ENCODE measurements at places on chromosomes 3 and 15. TPM values are rescaled to one million over a fixed set of nuclear protein-coding genes. Genes with fewer than 3 reads are reported as not detected.

DNA sequence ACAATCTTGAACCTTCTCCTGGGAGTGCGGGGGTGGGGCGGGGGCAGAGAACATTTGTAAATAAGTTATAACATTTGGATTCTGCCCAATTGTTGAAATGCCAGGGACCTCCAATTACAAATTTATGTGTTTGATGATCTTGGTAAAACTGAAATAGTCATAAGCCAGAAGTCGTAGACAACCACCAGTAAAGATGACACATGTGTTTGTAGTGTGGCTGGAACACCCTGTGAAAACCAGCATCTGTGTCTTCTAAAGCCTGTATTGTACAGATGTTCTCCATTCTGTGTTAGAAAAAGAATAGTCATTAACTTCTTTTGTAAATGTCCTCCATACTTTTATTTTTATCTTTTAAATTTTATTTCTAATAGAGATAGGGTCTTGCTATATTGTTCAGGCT, 61.8 kb downstream of the ARIH1 start:
- H3K27me3 ChIP-seq = no peaks in the 10 kb centered on the region
- no peak overlapping the region for H3K4me3 ChIP-seq
- H3K4me1 ChIP-seq = no peaks in the 10 kb centered on the region
- no peak for DNase-seq

DNA sequence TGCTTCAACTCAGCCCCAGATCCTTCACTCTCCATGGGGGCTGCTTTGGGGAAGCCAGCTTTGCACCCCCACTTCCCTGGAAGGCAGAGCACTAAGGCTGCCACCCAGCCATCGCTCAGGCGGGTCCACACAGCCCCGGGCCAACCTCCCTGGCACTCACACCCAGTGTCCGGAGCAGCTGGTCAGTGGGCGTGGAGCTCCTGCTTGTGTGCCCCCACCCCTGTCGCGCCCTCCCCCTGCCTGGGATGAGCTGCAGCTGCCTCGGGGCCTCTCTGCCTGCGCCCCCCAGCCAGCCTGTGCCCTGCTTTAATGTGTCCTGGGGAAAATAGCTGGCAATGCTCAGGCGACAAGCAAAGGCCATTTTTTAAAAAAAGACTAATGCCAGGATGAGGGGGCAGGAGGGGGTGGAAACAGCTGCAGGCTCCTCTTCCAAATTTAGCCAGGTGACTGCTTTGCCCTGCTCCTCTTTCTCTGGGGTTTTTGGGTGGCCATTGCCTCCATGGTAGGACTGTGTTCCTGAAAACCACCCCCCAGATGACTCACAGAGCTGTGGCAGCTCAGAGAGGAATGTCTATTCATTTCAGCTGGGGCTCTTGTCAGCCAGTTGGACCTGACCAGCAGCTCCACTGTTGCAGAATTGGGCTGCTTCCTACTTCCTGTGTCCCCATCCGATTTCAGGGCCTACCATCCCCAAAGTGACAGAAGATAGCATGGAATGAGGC, 65.0 kb downstream of the CEMIP start:
- H3K4me3 ChIP-seq = no peak overlapping the region
- DNase-seq = no peak
- H3K27ac ChIP-seq = no peak overlapping the region
- no peaks in the 10 kb centered on the region for H3K4me1 ChIP-seq
- no peaks in the 10 kb centered on the region for H3K36me3 ChIP-seq

DNA sequence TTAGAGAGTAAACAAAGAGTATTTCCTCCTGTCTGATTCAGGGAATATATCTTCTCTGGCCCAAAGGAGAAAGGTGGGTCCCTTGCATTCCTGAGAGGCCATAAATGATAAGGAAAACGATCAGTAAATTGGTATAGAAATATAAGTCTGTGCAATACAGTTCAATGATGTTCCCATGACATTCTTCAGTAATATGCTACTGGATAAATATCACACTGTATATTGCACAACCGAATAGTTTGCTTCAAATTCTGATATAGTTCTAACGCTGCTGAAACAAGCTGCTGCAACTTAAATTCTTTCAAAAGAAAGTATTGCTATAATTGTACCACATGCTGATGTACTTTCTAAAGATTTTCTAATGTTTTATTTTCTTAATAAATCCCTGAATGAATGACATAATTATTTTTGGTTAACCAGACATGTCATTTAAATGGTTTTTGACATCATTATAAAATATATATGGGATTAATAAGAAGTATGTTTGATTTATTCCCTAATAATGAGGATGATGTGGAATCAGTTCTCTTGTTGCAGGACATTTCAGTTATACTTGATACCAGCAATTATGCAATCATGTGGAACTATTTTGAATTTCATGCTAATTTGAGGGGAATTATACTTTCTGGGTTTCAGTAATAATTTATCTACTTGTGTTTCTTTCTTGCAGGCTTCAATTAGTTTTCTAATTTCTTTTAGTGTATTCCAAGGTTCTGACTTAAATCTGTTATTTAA, 44.9 kb downstream of the FGF7 start:
- no peak for DNase-seq
- no peaks in the 10 kb centered on the region for H3K4me1 ChIP-seq
- no peak overlapping the region for H3K4me3 ChIP-seq
- H3K36me3 ChIP-seq = no peaks in the 10 kb centered on the region

DNA sequence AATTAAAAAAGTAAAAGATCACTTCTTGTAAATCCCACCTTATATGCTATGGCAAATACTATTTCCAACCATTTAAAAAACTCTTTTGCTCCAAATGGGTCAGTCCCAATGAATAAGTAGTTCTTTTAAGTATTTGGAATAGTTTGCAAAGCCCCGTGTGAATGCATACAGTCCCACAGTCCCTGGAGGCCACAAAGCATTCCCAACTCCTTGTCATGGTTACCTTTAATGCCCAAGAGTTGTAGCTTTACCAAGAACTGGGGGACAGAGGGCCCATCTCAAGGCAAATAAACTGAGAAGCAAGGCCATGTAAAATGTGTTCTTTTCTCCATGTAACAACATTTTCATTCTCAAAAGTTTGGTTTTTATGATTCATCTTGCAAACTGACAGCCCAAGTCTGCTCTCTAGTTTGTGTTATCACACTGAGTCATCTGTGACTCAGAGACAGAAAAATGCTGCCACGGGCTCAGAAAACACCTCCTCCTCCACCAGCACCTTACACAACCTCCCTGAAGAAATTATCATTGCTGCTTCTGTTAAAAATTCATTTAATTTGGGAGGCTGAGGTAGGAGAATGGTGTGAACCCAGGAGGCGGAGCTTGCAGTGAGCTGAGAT, 336.2 kb downstream of the ERC2 start:
- peak overlapping the region; percentile 69 for H3K27ac ChIP-seq
- H3K4me1 ChIP-seq = peaks cover 22% of the 10 kb centered on the region
- H3K36me3 ChIP-seq = no peaks in the 10 kb centered on the region
- peak; percentile 72 for DNase-seq
- no peaks in the 10 kb centered on the region for H3K27me3 ChIP-seq
- H3K4me3 ChIP-seq = peak overlapping the region; percentile 18

GRCh38 chr15:46265664-46266347, 631.0 kb downstream of the SQOR start:
- H3K4me3 ChIP-seq = no peak overlapping the region
- no peaks in the 10 kb centered on the region for H3K36me3 ChIP-seq
- H3K4me1 ChIP-seq = no peaks in the 10 kb centered on the region
- H3K27ac ChIP-seq = no peak overlapping the region
- DNase-seq = no peak
- no peaks in the 10 kb centered on the region for H3K27me3 ChIP-seq

DNA sequence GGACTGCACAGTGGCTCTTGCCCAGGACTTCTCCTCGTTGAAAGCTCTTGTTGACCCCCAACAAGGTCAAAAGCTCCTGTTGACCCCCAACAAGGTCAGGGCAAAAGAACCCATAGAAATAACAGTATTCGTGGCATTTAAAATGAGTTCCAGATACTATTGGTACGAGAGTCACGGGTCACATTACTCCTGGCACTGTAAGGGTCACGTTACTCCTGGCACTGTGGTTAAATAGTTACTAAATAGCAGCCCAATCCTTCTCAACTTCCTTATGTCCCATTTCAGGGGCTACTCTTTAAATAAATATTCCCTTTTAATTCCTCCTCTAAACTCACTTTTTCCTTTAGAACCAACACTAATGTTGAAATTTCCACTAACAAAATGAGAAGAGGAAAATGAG, 18.2 kb upstream of the ADCY5 start:
- H3K36me3 ChIP-seq = no peaks in the 10 kb centered on the region
- H3K27me3 ChIP-seq = peaks cover 16% of the 10 kb centered on the region
- DNase-seq = no peak
- no peaks in the 10 kb centered on the region for H3K4me1 ChIP-seq
- no peak overlapping the region for H3K4me3 ChIP-seq

DNA sequence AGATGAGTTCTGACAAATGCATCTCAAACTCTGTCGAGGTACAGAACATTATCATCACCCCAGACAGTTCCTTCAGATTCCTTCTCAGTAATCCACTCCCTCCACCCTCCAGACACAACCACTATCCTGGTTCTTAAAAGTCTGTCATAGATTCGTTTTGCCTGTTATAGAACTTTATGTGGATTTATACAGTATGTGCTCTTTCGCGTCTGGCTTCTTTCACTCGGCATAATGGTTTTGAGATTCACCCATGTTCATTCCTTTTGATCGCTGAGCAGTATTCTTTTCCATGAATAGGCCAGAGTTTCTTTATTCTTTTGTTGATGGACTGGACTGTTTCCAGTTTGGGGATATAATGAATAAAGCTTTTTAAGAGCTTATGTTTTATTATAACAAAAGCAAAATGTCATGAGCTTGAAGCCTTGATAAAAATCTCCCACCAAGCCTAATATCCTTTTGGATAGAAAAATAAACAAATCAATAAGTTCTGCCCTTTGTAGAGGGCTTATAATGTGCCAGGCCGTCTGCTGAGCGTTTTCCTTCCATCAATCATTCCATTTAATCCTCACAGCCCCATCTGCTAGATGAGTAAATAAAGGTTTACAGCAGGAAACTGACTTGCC, 21.3 kb upstream of the RFTN1 start:
- no peak overlapping the region for H3K4me3 ChIP-seq
- peaks cover 7% of the 10 kb centered on the region for H3K27me3 ChIP-seq
- H3K27ac ChIP-seq = no peak overlapping the region
- no peak for DNase-seq
- H3K36me3 ChIP-seq = no peaks in the 10 kb centered on the region

- H3K4me1 ChIP-seq = peaks cover 17% of the 10 kb centered on the region
- no peaks in the 10 kb centered on the region for H3K27me3 ChIP-seq
- H3K36me3 ChIP-seq = peaks cover 13% of the 10 kb centered on the region
- DNase-seq = no peak
Observed at GRCh38 chr15:64687688-64688087, 87.7 kb downstream of the RBPMS2 start.

DNA sequence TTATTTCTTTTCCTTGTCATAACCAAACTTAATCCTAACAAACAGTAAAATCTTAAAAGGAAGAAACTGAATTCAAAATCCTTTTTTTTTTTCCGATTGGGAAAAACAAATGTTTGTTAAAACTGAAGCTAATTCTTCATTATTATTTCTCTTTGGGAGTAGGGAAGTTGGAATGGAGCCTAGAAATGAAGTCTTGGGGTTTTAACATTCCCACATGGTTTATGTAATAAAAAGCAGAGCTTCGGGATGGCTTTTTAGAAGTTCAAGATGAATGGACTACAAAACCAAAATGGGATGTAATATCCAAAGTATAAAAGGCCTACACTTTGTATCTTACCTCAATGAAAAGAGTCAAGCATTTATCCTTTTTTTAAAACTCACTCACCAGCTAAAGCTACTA, 189.0 kb upstream of the TMC3 start:
- H3K27me3 ChIP-seq = no peaks in the 10 kb centered on the region
- no peak overlapping the region for H3K27ac ChIP-seq
- H3K4me3 ChIP-seq = no peak overlapping the region
- no peak for DNase-seq
- no peaks in the 10 kb centered on the region for H3K4me1 ChIP-seq

- H3K27ac ChIP-seq = peak overlapping the region; percentile 97
- H3K27me3 ChIP-seq = no peaks in the 10 kb centered on the region
- peak overlapping the region; percentile 71 for H3K4me3 ChIP-seq
- peaks cover 26% of the 10 kb centered on the region for H3K4me1 ChIP-seq
- DNase-seq = no peak
Observed at GRCh38 chr3:174442302-174442682, 416.8 kb upstream of the NAALADL2 start.

DNA sequence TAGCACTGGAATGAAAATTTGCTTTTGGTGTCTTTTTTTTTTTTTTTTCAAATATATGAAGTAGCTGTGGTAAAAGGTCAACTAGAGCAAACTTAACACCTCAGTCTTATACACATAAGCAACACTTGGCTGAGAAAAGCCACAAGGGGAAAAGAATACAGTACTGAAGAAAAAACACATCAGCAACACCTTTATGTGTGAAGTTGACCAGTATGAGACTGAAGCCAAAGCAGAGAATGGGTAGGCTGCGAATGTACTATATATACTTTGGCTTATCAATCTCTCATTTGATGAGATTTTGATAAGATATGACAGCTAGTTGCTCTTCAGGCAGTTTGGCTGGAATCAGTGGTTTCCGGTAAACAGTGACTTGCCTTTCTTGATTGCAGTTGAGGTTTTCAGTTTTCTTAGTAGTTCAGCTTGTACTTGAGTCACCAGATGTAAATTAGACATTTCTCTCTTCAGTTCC, 22.0 kb upstream of the ZCWPW2 start:
- H3K4me1 ChIP-seq = no peaks in the 10 kb centered on the region
- no peaks in the 10 kb centered on the region for H3K27me3 ChIP-seq
- no peak overlapping the region for H3K27ac ChIP-seq

DNA sequence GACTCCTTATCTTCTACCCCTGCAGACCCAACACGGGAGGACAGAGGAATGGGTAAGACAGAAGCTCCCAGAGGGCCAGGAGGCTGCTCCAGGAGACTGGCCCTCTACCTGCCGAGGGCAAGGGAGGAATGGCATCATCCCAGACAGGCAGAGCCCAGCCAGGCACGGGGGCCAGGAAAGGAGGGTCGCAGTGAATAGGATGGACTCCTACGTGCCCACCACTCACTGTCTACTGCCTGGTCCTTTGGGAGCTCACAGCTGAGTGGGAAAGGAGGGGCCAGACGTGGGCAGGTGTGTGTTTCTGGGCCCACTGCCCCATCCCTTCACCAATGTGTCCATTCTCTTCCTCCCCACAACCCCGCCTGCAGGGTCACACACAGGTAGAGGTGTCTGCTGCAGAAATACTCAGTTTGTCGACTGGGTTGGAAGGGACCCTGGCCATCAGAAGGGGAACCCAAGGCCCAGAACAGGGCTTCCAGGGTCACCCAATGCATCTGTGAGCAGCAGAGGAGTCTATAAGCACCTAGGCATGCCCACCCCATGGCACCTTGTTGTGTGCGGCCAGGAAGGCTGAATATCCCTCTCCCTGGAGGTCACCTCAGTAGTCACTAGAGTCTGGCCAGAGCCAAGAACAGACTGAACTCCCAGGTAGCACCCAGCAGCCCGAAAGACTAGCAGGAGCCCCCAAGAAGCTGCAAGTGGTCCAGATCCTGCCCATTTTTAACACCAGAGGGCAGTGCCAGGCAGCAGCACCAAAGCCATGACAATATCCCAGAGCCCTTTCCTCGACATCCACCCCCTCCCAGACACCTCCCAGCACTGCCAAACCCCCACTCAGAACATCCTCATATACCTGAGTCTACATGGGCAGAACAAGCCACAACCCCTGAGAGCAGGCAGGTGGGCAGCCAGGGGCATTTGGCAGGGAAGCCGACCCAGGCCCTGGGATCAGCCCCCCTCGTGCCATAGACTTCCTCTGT, 24.0 kb downstream of the TKT start:
- no peak for DNase-seq
- peaks cover 4% of the 10 kb centered on the region for H3K36me3 ChIP-seq
- no peak overlapping the region for H3K27ac ChIP-seq
- no peaks in the 10 kb centered on the region for H3K27me3 ChIP-seq
- H3K4me1 ChIP-seq = peaks cover 8% of the 10 kb centered on the region
- H3K4me3 ChIP-seq = no peak overlapping the region

The IP6K2 gene
- 50.2 TPM for total RNA-seq

The GPR62 gene
- not detected for total RNA-seq

The C3orf49 gene
- not detected for total RNA-seq
